ENCODE measurements at places on chromosomes 11 and 22. TPM values are rescaled to one million over a fixed set of nuclear protein-coding genes. Genes with fewer than 3 reads are reported as not detected.

CD44 gene
- 926 TPM for total RNA-seq

OR5A1 gene
- not detected for total RNA-seq

CARD18 gene
- total RNA-seq = not detected

PRR5 gene
- total RNA-seq = 8.0 TPM

THY1 gene
- 14.7 TPM for total RNA-seq

MRPL23 gene
- 143 TPM for total RNA-seq

ARL2 gene
- total RNA-seq = 178 TPM

ZNF70 gene
- total RNA-seq = 1.1 TPM

PRRG4 gene
- total RNA-seq = 2.3 TPM

CYB5R2 gene
- 3.5 TPM for total RNA-seq

SLC37A2 gene
- 0.21 TPM for total RNA-seq

APOBEC3B gene
- 29.2 TPM for total RNA-seq

SLC17A6 gene
- not detected for total RNA-seq

Data from A549 treated with dexamethasone at 1 μM for 4 hours (cell line).